PC-9 (cell line): ENCODE measurements at places on chromosomes 7 and 10. TPM values are rescaled to one million over a fixed set of nuclear protein-coding genes. Genes with fewer than 3 reads are reported as not detected.

- DNase-seq = no peak
- no peaks in the 10 kb centered on the region for H3K27me3 ChIP-seq
- H3K27ac ChIP-seq = no peak overlapping the region
- peaks cover 8% of the 10 kb centered on the region for H3K4me1 ChIP-seq
Measured at GRCh38 chr7:135929722-135930141, 47.4 kb downstream of the MTPN start.

- DNase-seq = no peak
- H3K36me3 ChIP-seq = no peaks in the 10 kb centered on the region
- H3K27ac ChIP-seq = no peak overlapping the region
Measured at GRCh38 chr10:52645187-52645758, 127.3 kb downstream of the MBL2 start.

DNA sequence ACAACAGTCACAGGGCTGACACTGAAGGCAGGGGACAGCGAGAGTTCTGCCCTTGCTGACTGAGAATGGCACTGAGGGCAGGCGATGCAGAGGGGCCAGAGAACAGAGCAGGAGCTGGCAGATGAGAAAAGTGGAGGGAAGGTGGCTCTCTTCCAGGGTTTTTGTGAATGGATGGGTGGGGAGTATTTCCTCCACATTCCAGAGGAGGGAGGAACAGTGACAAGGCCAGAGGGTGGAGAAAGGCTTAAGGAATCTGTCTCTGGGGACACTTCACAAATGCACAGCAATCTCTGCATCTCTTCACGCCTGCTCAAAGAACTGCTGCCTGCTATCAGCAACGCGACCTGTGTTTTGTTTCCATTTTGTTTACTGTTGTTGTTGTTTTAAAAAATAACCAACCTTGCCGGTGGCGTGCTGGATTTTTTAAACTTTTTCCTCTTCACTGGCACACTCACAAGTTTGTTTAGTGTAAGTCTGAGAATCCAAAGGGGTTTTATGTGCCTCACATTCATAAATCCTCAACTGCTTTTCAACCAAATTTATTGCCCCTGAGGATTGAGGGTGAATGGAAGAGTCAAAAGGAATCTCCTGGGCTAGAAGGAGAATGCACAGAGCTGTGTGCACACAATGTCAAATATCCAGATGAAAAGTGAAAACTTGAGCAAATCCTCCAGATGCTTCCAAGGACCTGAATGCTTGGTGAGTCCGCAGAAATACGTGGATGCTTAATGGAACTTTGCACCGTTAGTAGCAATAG lies 129.3 kb downstream of the GLI3 start:
- H3K27ac ChIP-seq = no peak overlapping the region
- H3K36me3 ChIP-seq = no peaks in the 10 kb centered on the region
- no peaks in the 10 kb centered on the region for H3K4me1 ChIP-seq
- H3K4me3 ChIP-seq = no peak overlapping the region
- peaks cover 97% of the 10 kb centered on the region for H3K27me3 ChIP-seq

DNA sequence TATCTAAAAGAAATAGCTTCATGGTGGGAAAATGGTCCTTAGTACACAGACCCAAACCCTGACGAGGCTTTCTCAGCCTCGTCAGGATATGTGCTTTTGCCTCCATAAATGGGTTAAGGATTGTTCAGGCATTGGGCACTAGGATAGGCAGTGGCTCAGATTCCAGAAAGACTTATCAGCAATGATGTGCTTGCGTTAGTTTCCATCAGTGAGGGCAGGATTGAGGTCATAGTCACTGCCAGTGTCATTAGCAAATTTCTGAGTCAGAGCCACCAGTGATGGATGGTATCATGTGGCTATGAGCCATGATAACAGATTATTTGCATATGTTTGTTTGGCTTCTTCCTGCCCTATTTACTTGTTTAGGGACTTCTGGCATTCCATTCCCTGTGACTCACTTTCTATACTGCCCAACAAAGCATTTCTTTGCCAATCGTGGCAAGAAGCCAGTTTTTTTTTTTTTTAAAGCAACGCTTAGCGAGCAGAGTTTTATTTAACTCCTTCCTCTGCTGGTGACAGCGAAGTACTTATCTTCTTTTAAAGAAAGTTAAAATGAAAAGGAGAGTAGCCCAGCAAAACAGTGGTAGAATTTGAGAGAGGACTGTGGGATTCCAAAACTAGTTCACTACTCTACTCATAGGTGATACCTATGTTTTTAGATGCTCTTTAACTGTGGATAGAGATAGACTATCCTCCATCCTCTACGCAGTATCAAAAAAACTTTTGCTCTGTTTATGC lies 44.4 kb downstream of the MYPN start:
- H3K4me3 ChIP-seq = no peak overlapping the region
- H3K4me1 ChIP-seq = peaks cover 68% of the 10 kb centered on the region
- H3K27ac ChIP-seq = peak overlapping the region; percentile 80
- H3K36me3 ChIP-seq = 0 out of 2 replicates have a peak, but pooled peaks cover 6% of the 10 kb centered on the region
- DNase-seq = peak; percentile 100
- no peaks in the 10 kb centered on the region for H3K27me3 ChIP-seq

DNA sequence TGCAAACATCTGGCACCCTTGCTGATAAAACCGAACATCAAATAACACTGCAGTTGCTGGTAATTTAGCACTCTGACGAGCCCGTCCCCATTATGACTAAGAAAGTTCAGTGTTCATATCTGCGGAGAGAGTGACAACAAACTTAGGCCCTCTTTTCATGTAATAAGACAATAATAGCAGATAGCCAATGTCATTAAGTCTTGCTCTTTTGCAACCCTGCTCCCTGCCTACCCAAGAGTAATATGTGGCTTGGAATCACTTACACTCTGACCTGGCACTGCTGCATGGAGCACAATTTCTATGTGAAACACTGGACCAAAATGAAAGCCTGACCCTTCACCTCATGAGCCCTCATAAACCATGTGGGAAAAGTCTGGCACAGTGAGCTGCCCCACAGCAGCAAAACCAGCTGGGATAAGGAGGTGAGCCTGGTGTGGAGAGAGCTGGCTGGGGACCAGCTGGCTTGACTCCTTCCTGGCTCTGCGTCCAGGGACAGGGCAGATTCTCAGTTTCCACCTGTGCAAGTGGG lies 86.5 kb downstream of the HIPK2 start:
- no peaks in the 10 kb centered on the region for H3K27me3 ChIP-seq
- H3K27ac ChIP-seq = no peak overlapping the region

DNA sequence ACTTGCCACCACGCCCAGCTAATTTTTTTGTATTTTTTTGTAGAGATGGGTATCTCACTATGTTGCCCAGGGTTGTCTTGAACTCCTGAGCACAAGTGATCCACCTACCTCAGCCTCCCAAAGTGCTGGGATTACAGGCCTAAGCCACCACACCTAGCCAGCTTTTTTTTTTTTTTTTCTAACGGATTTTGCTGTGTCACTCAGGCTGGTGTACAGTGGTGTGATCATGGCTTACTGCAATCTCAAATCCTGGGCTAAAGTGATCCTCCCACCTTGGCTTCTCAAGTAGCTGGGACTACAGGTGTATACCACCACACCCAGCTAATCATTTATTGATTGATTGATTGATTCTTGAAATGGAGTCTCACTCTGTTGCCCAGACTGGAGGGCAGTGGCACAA lies 106.0 kb upstream of the TRIM24 start:
- no peaks in the 10 kb centered on the region for H3K4me1 ChIP-seq
- H3K4me3 ChIP-seq = no peak overlapping the region
- no peak for DNase-seq
- no peak overlapping the region for H3K27ac ChIP-seq
- H3K27me3 ChIP-seq = no peaks in the 10 kb centered on the region

DNA sequence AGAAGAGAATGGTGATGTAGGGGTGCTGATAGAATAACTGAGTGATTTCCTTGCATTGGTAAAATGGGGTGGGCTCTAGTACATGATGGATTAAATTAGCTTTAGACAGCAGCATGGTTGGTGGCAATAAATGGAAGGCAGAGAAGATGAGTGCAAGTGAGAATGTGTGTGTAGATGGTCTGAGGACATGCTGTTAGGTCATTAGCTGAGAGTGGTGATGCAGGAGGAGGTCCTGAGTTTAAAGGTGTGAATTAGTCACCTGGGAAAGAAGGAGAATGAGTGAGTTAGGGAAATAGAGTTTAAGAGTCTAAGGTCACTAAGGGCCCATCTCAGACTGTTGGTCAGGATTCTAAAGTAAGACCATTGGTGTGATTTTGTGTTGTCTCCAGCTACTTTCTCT lies 17.9 kb upstream of the SEC61A2 start:
- H3K4me3 ChIP-seq = no peak overlapping the region
- H3K27me3 ChIP-seq = no peaks in the 10 kb centered on the region
- H3K27ac ChIP-seq = no peak overlapping the region
- DNase-seq = no peak

The MYO1G gene
- 0.24 and 0.28 TPM in 2 replicates for total RNA-seq

The CYP3A4 gene
- not detected in 2 replicates for total RNA-seq
